ENCODE measurements at places on chromosomes 2 and 18. TPM values are rescaled to one million over a fixed set of nuclear protein-coding genes. Genes with fewer than 3 reads are reported as not detected.

GRCh38 chr18:50280707-50281294, 522 bp downstream of the MBD1 start:
- no peak for DNase-seq

DNA sequence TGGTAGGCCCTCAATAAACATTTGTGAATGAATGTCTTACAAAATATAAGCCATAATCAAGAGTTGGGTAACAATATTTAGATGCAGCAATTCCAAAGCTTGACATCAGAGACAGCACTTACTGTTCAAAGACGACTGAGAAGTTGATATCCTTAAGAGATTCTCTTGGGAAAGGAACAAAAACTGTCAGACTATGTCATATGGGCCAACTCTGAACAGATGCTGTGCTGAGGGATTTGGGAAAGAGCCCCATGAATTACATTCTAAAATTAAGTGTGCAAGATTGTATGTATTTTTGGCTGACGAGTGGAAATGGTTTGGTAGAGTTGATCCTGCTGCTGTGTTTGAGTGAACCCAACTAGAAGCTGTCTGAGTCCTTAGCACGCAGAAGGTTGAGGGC, 250.7 kb upstream of the LINC00305 start:
- DNase-seq: no peak

GRCh38 chr2:66587216-66587615, 152.3 kb downstream of the MEIS1 start:
- DNase-seq: no peak

- no peak for DNase-seq
Observed at GRCh38 chr18:30748541-30748940, 294.0 kb downstream of the DSC3 start.

GRCh38 chr2:19224011-19224410, 134.4 kb downstream of the OSR1 start:
- DNase-seq: no peak

DNA sequence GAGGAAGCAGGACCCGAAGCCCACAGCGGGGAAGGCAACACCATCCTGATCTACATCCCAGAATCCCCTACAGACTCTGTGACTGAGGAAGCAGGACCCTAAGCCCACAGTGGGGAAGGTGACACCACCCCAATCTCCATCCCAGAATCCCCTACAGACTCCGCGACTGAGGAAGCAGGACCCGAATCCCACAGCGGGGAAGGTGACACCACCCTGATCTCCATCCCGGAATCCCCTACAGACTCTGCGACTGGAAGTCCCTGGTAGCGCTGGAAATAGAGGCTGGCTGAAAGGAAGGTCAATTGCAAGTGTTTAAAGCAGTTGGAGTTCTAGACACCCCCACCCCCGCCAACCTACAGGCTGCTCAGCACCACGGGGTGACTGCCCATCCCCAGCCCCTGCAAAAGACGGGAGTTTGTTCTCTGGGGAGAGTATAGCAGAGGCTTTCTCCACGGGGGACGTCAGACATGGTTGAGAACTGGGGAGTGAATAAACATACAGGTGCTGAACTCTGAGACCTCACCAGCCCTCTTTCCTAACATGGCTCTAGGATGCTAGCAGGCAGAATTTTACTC, 21.0 kb downstream of the CIB4 start:
- DNase-seq: no peak

DNA sequence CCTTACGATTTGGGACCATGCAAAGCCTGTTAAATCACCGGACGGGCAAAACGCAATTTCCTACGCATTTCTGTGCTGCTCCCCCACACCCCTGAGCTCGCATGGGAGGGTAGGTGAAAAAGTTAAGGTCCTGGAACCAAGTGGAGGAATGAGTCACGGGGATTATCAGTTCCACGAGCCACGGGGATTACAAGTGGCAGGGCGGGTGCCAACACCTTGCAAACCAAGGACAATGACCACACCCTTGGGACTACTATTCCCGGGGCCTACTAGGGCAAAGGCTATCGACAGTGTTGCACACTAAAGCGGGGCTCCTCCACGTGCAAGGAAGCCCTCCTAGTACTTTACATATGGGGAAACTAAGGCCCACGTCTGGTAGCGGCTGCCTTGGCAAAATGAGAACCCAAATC, 447 bp downstream of the RETSAT start:
- DNase-seq: peak; percentile 73

GRCh38 chr2:207734264-207734635, 22.8 kb downstream of the CCNYL1 start:
- no peak for DNase-seq

DNA sequence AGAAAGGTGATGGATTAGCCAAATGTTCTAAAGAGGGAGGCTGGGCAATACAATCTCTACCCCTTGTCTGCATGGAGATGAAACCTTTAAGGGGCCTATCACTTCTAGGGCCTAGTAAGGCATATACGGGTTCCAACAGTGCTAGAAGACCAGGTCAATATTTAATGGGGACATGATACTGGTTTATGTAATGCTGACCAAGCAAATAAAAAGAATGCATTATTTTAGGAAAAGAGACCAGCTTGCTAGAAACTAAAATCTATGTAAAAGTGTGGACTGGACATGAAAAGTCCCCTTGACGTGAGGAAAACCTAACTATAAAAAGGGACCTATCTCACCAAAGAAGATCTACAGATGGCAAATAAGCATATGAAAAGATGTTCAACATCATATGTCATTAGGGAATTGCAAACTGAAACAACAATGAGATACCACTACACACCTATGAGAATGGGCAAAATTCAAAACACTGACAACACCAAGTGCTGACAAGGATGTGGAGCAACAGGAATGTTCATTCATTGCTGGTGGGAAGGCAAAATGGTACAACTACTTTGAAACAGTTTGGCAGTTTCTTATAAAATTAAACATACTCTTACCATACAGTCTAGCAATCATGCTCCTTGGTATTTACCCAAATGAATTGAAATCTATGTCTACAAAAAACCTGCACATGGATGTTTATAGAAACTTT, 45.9 kb upstream of the TLK1 start:
- DNase-seq: no peak

DNA sequence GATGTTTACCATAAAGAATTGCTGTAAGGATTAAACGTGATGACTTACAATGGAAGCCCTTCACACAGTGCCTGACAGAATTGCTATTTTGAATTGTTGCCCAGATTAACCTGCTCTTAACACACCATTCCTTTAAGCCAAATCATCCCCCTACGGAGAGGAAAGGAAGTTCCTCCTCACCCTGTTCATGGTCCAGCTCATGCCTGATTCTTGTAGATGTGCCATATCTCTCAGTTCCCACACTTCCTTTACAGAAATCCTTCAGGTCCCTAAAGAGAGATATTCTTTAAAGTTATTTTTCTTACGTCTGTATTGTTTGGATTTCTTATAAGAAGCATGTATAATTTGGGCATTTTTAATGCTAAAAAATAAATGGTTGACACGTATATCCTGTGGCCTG, 127.5 kb upstream of the DAPL1 start:
- DNase-seq: no peak

DNA sequence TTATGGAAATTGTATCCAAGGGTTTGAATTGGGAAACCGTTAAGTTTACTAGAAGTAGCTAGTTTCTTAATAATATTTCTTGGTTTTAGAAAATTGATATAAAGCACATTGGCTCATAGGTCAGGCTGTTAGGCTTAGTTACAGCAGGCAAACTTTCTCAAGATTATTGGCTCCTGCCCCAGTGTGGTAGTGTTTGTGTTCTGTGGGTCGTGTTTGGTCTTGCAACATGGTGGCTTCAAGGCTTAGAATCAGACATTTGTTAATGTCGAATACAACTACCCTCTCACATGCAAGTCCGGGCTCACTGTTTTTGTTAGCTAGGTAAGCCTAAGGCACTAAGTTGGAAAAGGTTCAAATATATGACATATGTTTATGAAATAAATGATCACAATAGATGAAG, 19.6 kb downstream of the CERS6 start:
- no peak for DNase-seq

DNA sequence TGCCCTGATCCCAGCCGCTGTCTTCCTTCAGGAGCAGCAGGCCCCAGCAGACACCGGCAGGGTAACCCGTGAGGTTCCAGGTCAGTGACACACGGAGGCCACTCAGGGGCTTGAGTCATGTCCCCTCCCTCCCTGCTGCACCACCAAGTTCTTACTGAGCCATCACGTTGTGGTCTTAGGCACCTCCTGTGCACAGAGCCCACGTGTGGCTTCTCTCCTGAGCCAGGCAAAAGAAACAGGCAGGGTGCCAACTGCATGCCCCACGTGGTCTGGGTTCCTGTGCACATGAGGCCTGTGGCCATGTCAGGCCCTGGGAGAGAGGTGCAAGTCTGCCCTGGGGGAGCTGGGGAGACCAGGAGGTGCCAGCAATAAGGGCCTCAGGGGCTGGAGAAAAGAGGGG, 264.8 kb downstream of the KLHL29 start:
- DNase-seq: no peak

DNA sequence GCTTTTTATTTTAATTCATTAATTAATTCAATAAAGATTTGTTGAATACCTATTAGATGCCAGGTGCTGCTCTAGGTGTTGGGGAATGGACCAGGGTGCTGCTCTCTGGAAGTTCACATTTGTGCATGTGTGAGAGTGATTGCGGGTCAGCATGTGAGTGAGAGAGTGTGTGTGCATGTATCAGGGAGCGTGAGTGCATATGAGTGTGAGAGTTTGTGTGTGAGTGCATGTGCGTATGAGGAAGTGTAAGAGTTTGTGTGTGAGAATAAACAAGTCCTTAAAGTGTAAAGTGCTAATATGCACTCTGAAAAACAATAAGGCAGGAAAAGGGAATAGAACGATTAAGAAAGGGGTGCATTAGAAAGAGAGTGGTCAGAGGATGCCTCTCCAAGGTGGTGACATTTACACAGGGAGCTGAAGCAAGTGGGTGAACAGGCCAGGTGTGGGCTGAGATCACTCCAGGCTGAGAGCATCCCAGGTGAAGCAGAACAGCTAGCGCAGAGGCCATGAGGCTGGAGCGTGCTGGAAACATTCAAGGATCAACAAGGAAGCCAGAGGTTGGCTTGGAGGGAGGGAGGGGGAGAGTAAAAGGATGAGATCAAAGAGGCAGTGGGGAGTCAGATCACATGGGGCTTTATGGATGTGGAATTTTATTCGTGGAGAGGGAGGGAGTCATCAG, 50.5 kb upstream of the SLC1A4 start:
- DNase-seq: no peak

DNA sequence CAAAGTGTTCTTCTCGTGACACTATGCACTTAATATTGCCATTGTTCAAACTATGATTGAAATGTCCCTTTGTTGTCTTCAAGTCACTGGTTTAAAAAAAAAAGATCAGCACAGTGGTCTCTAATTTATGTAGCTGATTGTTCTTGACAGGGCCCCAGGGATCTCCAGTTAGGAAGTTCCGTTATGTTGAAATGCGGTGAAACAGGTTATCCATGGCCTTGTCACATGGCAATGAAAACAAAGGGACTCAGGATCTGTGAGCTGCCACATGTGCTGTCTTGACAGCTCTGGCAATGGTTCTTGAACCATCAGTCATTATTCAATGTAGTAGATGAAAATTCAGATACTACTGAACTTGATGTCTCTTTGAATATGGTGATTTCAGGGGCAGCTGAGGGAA, 147.4 kb downstream of the SETBP1 start:
- DNase-seq: no peak

GRCh38 chr2:234298918-234299317, 198.0 kb downstream of the ARL4C start:
- DNase-seq: no peak

GRCh38 chr2:95264624-95265023, 9.6 kb upstream of the PROM2 start:
- no peak for DNase-seq

DNA sequence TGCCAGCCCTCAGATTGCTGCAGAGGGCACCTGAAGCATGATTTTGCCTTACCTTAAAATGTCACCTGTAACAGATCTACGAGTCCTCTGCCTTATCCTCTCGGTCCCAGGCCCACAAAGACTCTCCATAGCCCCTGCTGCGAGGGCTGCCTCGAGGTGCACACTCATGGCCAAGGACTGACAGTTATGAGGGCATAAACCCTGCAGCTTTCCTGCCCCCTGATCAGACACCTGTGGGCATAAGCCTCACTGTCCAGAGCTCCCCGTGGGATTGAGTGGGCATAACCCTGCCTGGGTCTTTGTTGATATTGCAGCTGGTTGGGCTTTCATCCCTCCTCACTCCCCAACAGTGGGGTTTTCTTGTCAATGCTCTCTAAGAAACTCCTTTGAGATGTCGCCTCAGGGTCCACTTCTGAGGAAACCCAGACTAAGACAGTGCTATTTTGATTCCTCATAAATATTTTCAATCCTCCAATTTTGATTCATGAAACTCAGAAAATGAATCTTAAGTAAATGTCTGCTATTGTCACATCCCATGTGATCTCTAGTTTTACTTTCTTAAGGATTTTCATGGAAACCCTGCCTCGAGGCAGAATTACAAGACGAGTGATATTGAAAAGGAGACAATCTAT, 108.5 kb upstream of the NCK2 start:
- DNase-seq: no peak

DNA sequence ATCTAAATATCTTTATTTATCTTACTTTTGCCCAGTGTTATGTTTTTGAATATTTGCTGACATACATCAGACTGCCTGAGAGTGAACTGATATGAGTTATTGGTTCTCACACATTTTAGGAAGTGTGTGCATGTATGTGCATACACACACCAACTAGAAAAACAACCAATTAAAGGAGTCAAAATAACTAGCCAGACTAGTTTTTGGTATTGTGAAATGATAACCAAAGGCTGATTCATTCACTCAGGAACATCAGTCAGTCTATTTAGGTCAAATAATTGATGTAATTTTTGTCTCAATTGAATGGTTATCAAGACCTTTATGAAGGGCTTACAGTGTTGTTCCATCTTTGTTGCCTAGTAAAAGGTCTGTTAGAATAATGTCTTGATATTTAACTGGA, 369.3 kb upstream of the VRK2 start:
- no peak for DNase-seq

DNA sequence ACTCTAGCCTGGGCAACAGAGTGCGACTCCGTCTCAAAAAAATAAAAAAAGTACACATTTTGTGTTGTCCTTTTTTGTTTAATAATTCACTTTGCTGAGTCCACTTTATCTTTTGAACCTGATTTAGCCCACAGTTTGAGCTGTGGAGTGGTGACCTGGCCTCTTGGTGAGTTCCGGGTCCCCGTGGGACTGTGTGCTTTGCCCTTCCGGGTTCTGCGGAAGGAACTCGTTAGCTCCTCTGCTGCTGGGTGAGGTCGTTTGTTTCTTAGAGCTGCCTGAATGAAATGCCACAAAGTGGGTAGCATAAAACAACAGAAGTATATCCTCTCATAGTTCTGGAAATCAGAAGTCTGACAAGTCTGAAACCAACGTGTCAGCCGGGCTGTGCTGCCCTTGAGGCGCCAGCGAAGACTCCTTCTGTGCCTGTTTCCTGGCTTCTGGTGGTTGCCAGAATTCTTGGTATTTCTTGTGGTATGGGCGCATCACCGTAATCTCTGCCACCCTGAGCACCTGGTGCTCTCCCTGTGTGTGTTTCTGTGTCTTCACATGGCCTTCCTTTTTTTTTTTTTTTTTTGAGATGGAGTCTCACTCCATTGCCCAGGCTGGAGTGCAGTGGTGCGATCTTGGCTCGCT, 3.5 kb downstream of the EFHD1 start:
- DNase-seq: no peak

ZSCAN30 gene
- total RNA-seq: 17.9 TPM

CFC1 gene
- 0.44 TPM for total RNA-seq

CBLN2 gene
- total RNA-seq: 0.09 TPM

LCT gene
- total RNA-seq: not detected

DHRS9 gene
- total RNA-seq: 46.3 TPM

FAM228A gene
- total RNA-seq: 0.62 TPM

TRAF3IP1 gene
- 16.9 TPM for total RNA-seq

COL4A4 gene
- 15.1 TPM for total RNA-seq

POTEE gene
- total RNA-seq: not detected

TLX2 gene
- total RNA-seq: not detected
